Progenitor cell of endocrine pancreas (in vitro differentiated cells): ENCODE measurements at places on chromosomes 4 and X.

DNA sequence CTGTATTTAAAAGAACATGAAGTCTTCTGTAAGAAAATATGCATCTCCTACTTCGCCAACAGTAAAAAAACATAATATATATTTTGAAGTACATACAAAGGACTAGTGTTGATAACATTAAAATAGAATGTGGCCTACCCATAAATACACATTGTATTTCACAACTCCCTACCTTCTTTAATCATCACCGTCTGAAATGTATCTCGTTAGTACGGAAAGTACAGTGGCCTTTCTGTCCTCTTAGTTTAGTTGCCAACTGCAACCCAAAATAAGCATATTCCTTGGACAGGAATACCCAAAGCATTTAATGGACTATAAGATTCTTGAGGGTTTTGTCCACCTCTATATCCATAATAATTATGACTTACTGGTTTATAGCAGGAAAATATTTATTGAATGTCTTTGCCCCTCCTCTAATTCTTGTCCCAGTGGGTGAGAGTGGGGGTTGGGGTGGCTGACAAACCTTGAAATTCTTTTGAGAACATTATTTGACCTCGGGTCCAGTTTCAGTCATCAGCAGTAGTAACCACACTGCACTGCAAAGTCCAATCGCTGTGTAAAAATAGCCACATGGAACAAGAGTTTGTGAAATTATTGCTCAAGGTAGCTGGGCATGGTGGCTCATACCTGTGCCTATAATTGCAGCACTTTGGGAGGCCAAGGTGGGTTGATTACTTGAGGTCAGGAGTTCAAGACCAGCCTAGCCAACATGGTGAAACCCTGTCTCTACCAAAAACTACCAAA is 474.5 kb downstream of the KLHL13 start:
- H3K36me3 ChIP-seq, result no peaks in the 10 kb centered on the region
- H3K27ac ChIP-seq, result no peak overlapping the region
- H3K27me3 ChIP-seq, result no peaks in the 10 kb centered on the region
- DNase-seq, result no peak
- H3K4me3 ChIP-seq, result no peak overlapping the region

DNA sequence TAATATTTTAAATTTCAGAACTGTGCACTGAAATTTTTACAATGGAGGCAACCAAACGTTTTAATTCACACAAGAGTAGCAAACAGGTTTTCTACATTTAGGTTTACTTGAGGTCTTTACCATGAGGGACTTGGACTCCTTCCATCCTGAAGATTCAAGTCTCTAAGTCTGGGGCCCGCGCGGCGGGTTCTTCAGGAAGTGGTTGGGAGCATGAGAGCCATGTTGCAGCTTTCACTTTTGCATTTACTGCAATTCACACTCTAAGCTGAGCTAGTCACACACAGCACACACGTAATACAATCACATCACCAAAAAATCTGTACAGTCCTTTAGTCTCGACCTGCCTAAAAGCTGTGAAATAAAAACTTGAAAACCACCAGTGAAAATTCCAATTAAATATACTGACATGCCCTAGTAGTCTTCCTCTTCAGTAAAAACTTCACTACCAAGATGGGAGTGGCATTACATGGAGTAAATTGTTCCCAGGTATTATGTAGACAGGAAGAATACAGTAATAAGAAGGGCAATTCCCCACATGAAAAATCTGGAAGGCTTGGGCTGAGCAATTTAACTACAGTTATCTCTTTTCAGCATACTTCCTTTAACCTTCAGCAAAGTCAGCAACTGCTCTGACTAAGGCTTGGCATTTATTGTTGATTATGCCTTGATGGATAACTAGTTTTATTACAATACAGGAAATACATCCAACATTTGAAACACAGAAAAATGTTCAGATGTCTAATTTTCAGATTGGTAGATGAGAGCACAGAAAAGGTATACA is 571.1 kb upstream of the DIPK2B start:
- peak overlapping the region; percentile 5 for H3K27ac ChIP-seq
- H3K27me3 ChIP-seq, result no peaks in the 10 kb centered on the region
- peaks cover 28% of the 10 kb centered on the region for H3K4me1 ChIP-seq
- DNase-seq, result no peak
- no peak overlapping the region for H3K4me3 ChIP-seq

GRCh38 chrX:107676559-107677378 is 48.5 kb downstream of the PRPS1 start:
- no peaks in the 10 kb centered on the region for H3K4me1 ChIP-seq
- H3K4me3 ChIP-seq, result peak overlapping the region; percentile 47
- no peaks in the 10 kb centered on the region for H3K36me3 ChIP-seq
- H3K27me3 ChIP-seq, result peaks cover 55% of the 10 kb centered on the region
- no peak overlapping the region for H3K27ac ChIP-seq

DNA sequence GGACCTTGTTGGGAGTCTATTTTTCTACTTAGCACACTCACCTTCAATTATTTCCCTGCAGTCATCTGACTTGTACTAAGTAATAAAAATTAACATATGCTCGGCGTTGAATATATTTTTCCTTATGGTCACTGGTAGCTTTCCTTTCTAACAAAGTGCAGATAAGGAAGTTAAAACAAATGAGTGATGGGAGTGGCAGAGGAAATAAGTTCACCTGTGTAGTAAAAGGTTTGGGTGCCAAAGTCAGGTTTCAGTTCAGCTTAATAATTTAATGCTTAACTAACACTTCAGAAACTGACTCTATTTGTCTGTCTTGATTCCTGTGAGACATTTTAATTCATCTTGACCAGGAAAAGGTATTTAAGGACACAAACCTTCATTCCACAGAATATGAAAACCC is 184.4 kb downstream of the PCDH7 start:
- peaks cover 22% of the 10 kb centered on the region for H3K4me1 ChIP-seq
- no peak for DNase-seq
- H3K27me3 ChIP-seq, result no peaks in the 10 kb centered on the region
- H3K4me3 ChIP-seq, result no peak overlapping the region
- H3K36me3 ChIP-seq, result no peaks in the 10 kb centered on the region
- H3K27ac ChIP-seq, result no peak overlapping the region
